ENCODE measurements at places on chromosomes 2 and 18.

- DNase-seq: no peak
These were observed 53.5 kb downstream of the SLC4A1AP start for GRCh38 chr2:27717070-27717795.

GRCh38 chr2:40487602-40488001 is 35.7 kb upstream of the SLC8A1 start:
- DNase-seq: no peak

DNA sequence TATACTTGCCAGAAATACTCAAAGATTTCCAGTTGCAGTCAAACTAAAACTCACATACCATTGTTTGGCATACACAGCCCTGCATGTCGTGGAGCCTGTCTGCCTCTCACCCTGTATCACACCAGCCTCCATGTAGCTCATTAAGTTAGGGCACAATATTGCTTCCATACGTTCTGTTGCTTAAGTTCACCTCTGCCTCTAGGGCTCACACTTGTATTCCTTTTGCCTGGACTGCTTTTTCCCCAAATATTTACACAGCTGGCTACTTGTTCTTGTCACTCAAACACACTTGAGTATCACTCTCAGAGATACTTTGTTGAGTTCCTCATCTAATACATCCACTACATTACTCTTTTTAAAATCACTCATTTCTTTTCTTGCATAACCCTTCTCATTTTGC is 83.1 kb downstream of the PTH2R start:
- no peak for DNase-seq

- DNase-seq: no peak
These were observed 9.2 kb downstream of the DTYMK start for GRCh38 chr2:241677392-241677791.

DNA sequence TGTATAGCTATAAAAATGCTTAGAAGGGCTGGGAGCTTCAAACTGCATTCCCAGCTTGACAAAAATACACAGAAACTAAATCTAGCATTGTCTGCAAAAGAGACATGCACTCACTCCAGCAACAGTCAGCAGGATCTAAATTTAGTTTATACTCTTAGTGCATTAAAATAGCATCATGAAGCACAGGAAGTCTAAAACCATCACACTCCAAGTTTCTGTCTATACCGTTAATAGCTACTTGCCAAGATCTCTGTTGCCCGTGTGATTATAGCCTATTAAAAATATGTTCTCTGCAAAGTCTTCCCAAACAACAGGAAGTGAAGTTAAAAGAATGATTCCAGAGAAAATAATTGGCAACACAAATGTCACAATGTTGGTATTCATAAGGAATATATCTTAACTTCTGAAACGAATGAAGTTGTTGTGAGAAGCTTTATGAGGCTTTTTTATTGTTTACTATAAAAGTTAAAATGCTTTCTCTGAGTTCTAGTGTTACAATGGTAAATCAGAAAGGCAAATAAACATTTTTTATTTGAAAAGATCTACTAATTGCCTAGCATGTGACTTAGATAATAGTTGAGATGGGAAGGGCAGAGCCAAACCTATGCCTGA is 184.2 kb downstream of the ZNF385B start:
- DNase-seq: no peak

GRCh38 chr18:46909497-46909896 is 7.8 kb downstream of the PIAS2 start:
- DNase-seq: no peak

GRCh38 chr2:159564081-159564480 is 52.3 kb downstream of the BAZ2B start:
- DNase-seq: no peak

DNA sequence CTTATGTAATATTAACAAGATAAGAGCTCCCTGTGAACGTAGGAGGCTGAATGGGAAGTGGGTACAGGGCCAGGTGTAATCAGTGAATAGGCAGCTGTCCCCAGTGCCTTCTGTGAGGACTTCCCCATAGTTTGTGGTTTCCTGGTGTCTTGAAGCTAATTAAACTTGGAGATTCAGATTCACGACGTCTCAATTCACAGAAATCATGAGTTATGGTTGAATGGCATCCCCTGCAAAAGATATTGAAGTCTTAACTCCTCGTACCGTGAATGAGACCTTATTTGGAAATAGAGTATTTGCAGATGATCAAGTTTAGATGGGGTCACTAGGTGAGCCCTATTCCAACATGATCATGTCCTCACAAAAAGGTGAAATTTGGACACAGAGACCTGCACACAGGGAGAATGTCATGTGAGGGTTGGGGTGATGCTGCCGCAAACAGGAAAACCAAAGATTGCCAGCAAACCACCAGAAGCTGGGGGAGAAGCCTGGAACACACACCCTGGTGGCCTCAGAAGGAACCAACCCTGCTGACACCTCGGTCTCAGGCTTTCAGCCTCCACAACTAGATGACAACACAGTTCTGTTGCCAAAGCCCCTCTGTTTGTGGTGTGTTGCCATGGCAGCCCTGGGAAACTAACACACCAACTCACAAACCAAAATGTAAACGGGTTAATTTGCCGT is 13.2 kb downstream of the ARL4C start:
- peak; percentile 90 for DNase-seq

GRCh38 chr2:173282795-173283545 is 71.7 kb upstream of the CDCA7 start:
- DNase-seq: no peak

GRCh38 chr2:36255863-36256262 is 99.7 kb upstream of the CRIM1 start:
- no peak for DNase-seq

DNA sequence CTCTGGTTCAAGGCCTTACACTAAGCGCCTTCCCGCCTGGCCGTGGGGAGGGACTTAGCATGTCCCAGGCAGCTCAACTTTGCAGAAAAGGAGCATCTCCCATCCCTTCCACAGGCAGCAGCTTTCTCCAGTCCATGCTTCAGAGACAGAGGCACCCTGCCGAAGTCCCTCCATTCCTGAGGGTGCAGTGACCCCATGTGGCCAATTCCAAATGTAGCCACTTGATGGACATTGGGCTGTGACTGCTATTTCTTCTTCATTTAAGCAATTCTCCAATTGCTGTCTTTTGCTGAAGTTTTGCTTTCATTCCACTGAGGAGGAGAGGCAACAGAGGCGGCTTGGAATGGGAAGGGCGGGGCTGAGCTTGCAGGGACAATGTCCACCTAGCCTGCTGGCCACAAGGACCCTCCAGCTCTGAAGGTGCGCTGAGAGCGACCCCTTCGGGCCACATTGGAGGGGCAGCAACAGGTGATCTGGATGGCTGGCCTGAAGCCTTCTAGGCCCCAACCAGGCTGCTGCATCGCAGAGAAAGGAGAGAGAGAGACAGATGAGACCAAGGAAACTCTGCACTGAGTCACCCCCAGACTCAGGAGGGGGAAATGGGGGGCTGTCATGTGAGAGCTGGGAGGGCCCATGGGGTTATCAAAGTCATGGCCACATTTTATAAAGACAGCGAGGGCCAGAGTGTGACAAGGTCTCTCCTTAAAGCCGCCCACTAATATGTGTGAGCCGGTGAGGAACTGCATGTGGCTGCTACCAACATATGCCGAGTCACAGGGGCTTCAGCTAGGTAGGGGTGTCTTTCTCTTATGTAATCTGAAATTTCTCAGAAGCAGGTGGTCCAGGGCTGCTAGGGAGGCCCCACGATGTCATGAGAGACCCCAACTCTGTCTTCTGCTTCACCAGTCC is 61.3 kb downstream of the LONRF2 start:
- DNase-seq: no peak

- DNase-seq: no peak
These were observed 42.5 kb downstream of the VRK2 start for GRCh38 chr2:58089081-58089480.

All from central memory CD4-positive, alpha-beta T cell (primary cell).